ENCODE measurements at places on chromosomes 16 and 17.
A peak's percentile ranks its signal among the peaks of the same experiment; 100 is the strongest.

- DNase-seq, result no peak
These were observed 1.8 kb downstream of the TSPOAP1 start for GRCh38 chr17:58326609-58327362.

GRCh38 chr17:78226759-78227454 lies 4.5 kb upstream of the TMEM235 start:
- peak; percentile 61 for DNase-seq

GRCh38 chr16:88640039-88640495 lies 1.7 kb downstream of the IL17C start:
- DNase-seq, result no peak

GRCh38 chr17:65850486-65850885 lies 289.0 kb upstream of the AXIN2 start:
- no peak for DNase-seq
